ENCODE measurements at places on chromosomes 6 and 20.

DNA sequence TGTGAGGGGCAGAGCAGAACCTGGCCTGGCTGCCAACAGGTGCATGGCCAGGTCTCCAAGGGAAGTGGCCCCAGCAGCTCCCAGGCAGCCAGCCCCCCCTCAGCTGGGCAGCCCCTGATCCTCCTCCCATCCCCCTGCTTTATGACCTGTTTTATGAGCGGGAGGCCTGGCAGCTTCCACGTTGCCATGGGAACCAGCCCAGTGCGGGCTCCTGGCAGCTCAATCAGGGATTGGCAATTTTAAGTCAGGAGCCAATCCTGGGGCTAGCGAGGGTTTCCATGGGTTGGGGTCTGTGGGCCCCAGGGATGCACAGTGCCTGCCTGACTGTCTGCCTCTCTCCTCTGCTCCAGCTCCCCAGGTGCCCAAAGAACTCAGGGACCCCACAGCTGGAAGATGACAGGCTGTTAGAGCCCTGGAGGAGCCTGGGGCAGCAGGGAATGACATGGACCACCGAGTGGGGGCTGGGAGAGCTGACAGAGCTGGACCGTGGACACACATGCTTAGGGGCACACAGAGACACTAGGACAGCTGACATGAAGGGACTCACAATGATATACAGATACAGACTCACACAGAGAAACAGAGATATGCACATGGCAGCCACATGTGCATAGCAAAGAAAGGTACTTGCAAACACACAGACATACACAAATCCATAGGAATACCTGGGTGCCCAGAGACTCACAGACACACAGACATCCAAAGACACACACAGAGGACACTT is 56.5 kb upstream of the SIRPA start:
- H3K4me1 ChIP-seq = peaks cover 21% of the 10 kb centered on the region
- H3K4me3 ChIP-seq = no peak overlapping the region

GRCh38 chr6:143620447-143620846 is 57.3 kb upstream of the PHACTR2 start:
- H3K27ac ChIP-seq = no peak overlapping the region
- H3K36me3 ChIP-seq = no peaks in the 10 kb centered on the region
- no peaks in the 10 kb centered on the region for H3K4me1 ChIP-seq

GRCh38 chr20:56690531-56691175 is 61.5 kb downstream of the TFAP2C start:
- peak; percentile 20 for DNase-seq
- H3K27ac ChIP-seq = no peak overlapping the region
- peaks cover 7% of the 10 kb centered on the region for H3K4me1 ChIP-seq
- peaks cover 34% of the 10 kb centered on the region for H3K27me3 ChIP-seq
- H3K4me3 ChIP-seq = no peak overlapping the region

GRCh38 chr6:158856261-158856660 is 37.1 kb upstream of the EZR start:
- no peak overlapping the region for H3K4me3 ChIP-seq
- H3K27ac ChIP-seq = peak overlapping the region; percentile 53
- H3K27me3 ChIP-seq = no peaks in the 10 kb centered on the region
- DNase-seq = no peak
- H3K36me3 ChIP-seq = peaks cover 10% of the 10 kb centered on the region

DNA sequence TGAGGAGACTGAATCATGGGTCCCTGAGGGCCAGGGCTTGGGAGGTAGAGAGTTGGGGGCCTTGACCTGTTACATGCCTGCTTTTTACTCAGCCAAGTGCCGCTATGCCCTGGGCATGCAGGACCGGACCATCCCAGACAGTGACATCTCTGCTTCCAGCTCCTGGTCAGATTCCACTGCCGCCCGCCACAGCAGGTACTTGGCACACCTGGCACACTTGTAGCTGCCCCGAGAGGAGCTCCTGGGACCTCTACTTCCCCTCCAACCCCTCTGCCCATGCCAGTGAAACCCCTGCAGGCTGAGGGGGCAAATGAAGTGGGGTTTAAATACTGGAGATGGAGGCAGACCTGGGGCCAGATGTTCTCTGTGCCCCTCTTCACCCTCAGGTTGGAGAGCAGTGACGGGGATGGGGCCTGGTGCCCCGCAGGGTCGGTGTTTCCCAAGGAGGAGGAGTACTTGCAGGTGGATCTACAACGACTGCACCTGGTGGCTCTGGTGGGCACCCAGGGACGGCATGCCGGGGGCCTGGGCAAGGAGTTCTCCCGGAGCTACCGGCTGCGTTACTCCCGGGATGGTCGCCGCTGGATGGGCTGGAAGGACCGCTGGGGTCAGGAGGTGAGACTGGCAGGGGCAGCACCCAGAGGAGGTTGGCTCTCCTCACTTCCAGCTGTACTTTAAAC is 4.6 kb downstream of the DDR1 start:
- peaks cover 87% of the 10 kb centered on the region for H3K36me3 ChIP-seq
- no peak overlapping the region for H3K27ac ChIP-seq
- H3K4me1 ChIP-seq = peaks cover 38% of the 10 kb centered on the region
- H3K27me3 ChIP-seq = no peaks in the 10 kb centered on the region
- DNase-seq = no peak

GRCh38 chr6:161954699-161955276 is 680.9 kb upstream of the AGPAT4 start:
- no peaks in the 10 kb centered on the region for H3K27me3 ChIP-seq
- H3K4me3 ChIP-seq = no peak overlapping the region
- H3K27ac ChIP-seq = no peak overlapping the region
- no peaks in the 10 kb centered on the region for H3K4me1 ChIP-seq
- DNase-seq = no peak
- no peaks in the 10 kb centered on the region for H3K36me3 ChIP-seq

DNA sequence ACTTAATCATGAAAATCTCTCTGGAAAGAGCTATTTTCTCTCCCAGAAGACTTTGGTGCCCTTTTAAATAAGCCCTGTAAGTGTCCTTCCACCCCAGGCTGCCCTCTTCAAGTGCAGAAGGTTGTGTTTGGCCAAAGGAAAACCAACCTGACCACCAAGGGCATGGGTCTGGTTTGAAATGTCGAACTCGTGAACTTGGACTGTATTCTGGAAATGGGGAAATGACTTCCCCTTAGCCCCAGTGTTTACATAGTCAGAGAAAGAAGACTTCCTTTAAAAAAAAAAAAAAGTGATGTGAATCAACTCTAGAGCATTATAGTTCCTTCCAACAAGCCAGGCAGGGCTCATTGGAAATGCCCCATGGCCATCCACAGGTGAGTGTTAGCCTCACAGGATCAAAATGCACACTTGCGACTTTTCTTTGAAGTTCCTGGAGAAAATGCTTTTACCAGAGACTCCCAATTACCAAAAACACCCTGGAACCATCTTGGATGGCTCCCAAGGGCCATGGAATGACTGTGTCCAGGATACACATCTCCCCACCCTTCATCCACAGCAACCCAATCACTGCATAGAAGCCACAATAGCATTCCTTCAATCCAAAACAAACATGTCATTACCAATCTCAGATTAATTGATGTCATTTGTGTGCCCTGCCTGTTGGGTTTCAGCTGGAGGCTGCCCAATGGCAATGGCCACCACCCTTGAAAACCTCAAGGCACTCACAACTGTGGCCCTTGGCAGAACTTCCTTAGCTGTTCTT is 133.8 kb downstream of the CLIC5 start:
- peaks cover 8% of the 10 kb centered on the region for H3K4me1 ChIP-seq
- no peak overlapping the region for H3K27ac ChIP-seq
- DNase-seq = no peak

- H3K36me3 ChIP-seq = no peaks in the 10 kb centered on the region
- no peak overlapping the region for H3K4me3 ChIP-seq
These were observed 45.6 kb upstream of the RIPOR2 start for GRCh38 chr6:24981386-24981760.

GRCh38 chr20:46552460-46553420 is 2.3 kb upstream of the OCSTAMP start:
- H3K27ac ChIP-seq = no peak overlapping the region

- H3K27ac ChIP-seq = no peak overlapping the region
- no peak for DNase-seq
- peaks cover 12% of the 10 kb centered on the region for H3K27me3 ChIP-seq
- H3K36me3 ChIP-seq = no peaks in the 10 kb centered on the region
- no peak overlapping the region for H3K4me3 ChIP-seq
- H3K4me1 ChIP-seq = no peaks in the 10 kb centered on the region
These were observed 72.6 kb upstream of the F13A1 start for GRCh38 chr6:6393069-6393529.

DNA sequence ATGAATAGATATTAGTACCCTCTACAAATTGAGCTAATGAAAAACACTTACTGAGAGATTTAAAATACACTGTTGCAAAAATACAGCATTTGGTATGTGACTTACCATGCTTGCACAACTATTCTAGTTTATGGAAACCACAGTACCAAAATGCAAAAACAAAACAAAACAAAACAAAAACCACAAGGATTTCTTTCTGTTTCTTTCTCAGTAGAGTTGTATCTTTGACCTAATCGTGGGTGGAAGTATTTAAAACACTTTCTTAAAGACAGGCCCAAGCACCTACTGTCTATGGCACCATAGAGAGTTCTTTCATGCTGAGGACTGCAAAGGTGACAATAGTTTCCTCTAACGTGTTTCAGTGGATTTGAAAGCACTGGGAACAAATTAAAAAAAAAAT is 95.3 kb upstream of the C6orf118 start:
- H3K27me3 ChIP-seq = no peaks in the 10 kb centered on the region
- H3K36me3 ChIP-seq = no peaks in the 10 kb centered on the region
- no peaks in the 10 kb centered on the region for H3K4me1 ChIP-seq
- no peak overlapping the region for H3K27ac ChIP-seq
- no peak overlapping the region for H3K4me3 ChIP-seq

DNA sequence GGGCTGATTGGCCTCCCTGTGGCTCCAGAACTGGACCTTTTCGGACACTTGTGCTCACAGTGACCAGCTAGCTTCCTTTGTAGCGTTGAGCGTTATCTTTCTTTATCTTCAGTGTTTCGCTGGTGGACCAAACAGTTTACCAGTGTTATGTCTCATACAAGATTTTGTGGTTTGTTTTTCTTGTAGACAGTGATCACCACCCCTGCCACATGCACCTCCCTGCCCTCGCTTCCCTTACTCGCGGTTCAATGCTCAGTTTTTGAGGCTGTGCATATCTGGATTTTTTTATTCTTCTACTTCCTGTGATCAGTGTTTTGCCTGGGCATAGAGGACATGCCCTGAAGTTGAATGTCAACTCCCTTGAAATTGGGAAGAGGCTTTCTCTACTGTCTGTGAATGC is 16.4 kb downstream of the MYT1 start:
- H3K36me3 ChIP-seq = no peaks in the 10 kb centered on the region
- no peak overlapping the region for H3K27ac ChIP-seq
- peaks cover 41% of the 10 kb centered on the region for H3K27me3 ChIP-seq
- no peak for DNase-seq
- H3K4me3 ChIP-seq = no peak overlapping the region

- no peak for DNase-seq
- peaks cover 5% of the 10 kb centered on the region for H3K36me3 ChIP-seq
- peaks cover 12% of the 10 kb centered on the region for H3K4me1 ChIP-seq
- H3K27ac ChIP-seq = no peak overlapping the region
These were observed 137.3 kb downstream of the ZFAND3 start for GRCh38 chr6:37956711-37957275.

- peak overlapping the region; percentile 86 for H3K4me3 ChIP-seq
- H3K4me1 ChIP-seq = peaks cover 33% of the 10 kb centered on the region
- H3K27ac ChIP-seq = peak overlapping the region; percentile 71
These were observed 838 bp downstream of the TNFAIP3 start for GRCh38 chr6:137867685-137868509.

- no peaks in the 10 kb centered on the region for H3K36me3 ChIP-seq
- H3K4me1 ChIP-seq = no peaks in the 10 kb centered on the region
- H3K4me3 ChIP-seq = no peak overlapping the region
- no peaks in the 10 kb centered on the region for H3K27me3 ChIP-seq
- peak; percentile 32 for DNase-seq
- H3K27ac ChIP-seq = no peak overlapping the region
These were observed 17.9 kb upstream of the CCDC170 start for GRCh38 chr6:151475653-151476523.

DNA sequence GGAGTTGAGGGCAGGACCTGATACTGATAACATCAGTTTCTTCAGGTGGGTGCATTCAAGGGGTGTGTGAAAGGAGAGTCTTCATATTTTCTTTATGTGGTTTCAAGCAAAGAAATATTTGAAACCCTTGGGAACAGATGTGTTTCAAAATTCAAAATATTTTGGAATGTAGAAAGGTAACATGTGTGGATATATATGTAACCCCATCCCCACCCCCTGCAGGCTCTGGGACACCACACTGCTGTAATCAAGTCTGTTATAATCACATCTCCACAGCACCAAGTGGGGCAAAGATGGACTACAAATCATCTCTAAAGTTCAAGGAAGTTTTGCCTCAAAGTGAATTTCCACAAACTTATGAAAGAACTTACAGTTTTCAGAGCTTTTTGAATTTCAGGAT is 41.1 kb downstream of the CLIC5 start:
- no peaks in the 10 kb centered on the region for H3K36me3 ChIP-seq
- no peaks in the 10 kb centered on the region for H3K4me1 ChIP-seq
- H3K27ac ChIP-seq = no peak overlapping the region
- peaks cover 10% of the 10 kb centered on the region for H3K27me3 ChIP-seq
- no peak for DNase-seq

- H3K27ac ChIP-seq = no peak overlapping the region
- H3K36me3 ChIP-seq = no peaks in the 10 kb centered on the region
- no peaks in the 10 kb centered on the region for H3K4me1 ChIP-seq
- no peak overlapping the region for H3K4me3 ChIP-seq
These were observed 120.1 kb downstream of the LRFN2 start for GRCh38 chr6:40466986-40467539.

- no peak overlapping the region for H3K27ac ChIP-seq
- H3K36me3 ChIP-seq = peaks cover 82% of the 10 kb centered on the region
- H3K4me1 ChIP-seq = peaks cover 32% of the 10 kb centered on the region
- no peaks in the 10 kb centered on the region for H3K27me3 ChIP-seq
- no peak for DNase-seq
- no peak overlapping the region for H3K4me3 ChIP-seq
These were observed 4.9 kb downstream of the TOMM34 start for GRCh38 chr20:44955270-44955669.

- H3K27me3 ChIP-seq = no peaks in the 10 kb centered on the region
- DNase-seq = no peak
- H3K36me3 ChIP-seq = no peaks in the 10 kb centered on the region
- H3K4me3 ChIP-seq = peak overlapping the region; percentile 33
These were observed 70.9 kb downstream of the SCAND1 start for GRCh38 chr20:35883336-35883777.

GRCh38 chr20:50885781-50886180 is 45.5 kb downstream of the ADNP start:
- H3K27me3 ChIP-seq = no peaks in the 10 kb centered on the region
- DNase-seq = no peak
- peaks cover 8% of the 10 kb centered on the region for H3K4me1 ChIP-seq
- H3K4me3 ChIP-seq = no peak overlapping the region

GRCh38 chr20:4073852-4074741 is 58.7 kb upstream of the RNF24 start:
- H3K4me3 ChIP-seq = no peak overlapping the region
- H3K27me3 ChIP-seq = peaks cover 37% of the 10 kb centered on the region
- H3K36me3 ChIP-seq = no peaks in the 10 kb centered on the region
- peaks cover 26% of the 10 kb centered on the region for H3K4me1 ChIP-seq
- H3K27ac ChIP-seq = no peak overlapping the region
